ENCODE measurements at places on chromosomes 13 and 19.
A peak's percentile ranks its signal among the peaks of the same experiment; 100 is the strongest.

DNA sequence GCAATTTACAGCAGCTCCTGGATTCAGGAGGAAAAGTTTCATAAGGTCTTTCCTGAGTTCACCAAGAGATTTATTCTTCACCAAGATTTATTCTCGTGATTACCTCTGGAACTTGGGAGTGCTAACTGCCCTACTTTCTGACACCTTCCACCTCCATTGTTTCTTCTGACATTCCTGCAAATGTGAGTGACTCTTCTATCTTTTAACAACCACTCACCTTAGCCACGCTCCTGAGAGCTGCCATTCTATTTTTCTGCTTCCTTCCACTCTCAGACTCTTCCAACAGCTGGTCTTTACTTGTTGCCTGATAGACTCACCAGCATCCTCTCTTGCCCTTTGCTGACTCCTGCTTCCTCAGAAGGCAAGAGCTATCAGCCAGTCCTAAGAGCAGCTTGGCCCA lies 11.5 kb upstream of the CBY2 start:
- DNase-seq, result no peak
- no peak overlapping the region for H3K27ac ChIP-seq
- no peak overlapping the region for H3K4me3 ChIP-seq
- H3K4me1 ChIP-seq, result no peaks in the 10 kb centered on the region
- no peaks in the 10 kb centered on the region for H3K36me3 ChIP-seq
- no peaks in the 10 kb centered on the region for H3K27me3 ChIP-seq

DNA sequence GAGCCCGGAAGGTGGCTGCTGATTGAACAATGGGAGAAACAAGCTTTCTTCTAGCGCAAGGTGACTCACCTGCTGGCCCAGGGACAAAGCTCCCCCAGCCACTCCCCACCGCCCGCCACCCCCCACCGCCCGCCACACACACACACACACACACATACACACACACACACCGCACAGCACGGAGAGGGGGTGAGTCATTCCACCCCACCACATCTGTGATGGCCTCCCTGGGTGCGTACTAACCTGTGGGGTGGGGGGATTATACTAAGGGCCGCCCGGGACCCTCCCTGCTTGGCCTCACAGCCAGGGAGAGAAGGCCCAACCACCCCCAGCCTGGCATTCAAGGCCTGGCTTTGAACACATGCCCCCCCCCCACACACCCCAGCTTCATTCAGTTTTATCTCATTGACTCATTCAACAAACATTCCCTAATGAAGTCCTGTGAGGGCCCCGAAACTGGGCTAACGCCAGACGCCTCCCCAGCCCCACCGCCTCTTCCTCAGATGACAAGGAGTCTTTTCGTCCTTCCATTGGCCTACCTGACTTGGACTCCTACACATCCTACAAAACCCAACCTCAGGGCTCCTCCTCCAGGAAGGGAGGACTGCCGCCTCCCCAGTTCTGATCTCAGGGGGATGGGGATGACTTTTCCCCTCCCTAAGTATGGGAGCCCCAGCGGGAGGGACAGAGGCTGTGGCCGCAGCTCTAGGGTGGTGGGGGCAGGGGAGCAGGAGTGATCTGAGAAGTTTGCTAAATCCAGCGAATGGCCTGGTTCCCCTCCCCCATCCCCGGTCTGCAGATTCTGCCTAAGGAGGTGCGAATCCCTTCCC lies 5.8 kb upstream of the ONECUT3 start:
- H3K27me3 ChIP-seq, result peaks cover 76% of the 10 kb centered on the region
- no peak overlapping the region for H3K4me3 ChIP-seq
- H3K36me3 ChIP-seq, result no peaks in the 10 kb centered on the region
- H3K4me1 ChIP-seq, result peaks cover 39% of the 10 kb centered on the region
- DNase-seq, result no peak
- H3K27ac ChIP-seq, result no peak overlapping the region

- no peak for DNase-seq
- peaks cover 3% of the 10 kb centered on the region for H3K4me1 ChIP-seq
- H3K36me3 ChIP-seq, result no peaks in the 10 kb centered on the region
- H3K4me3 ChIP-seq, result no peak overlapping the region
- H3K27me3 ChIP-seq, result peaks cover 8% of the 10 kb centered on the region
These were observed 153.6 kb upstream of the GPR12 start for GRCh38 chr13:26914148-26914547.

- H3K4me1 ChIP-seq, result peaks cover 5% of the 10 kb centered on the region
- DNase-seq, result peak; percentile 43
- H3K27ac ChIP-seq, result no peak overlapping the region
- no peaks in the 10 kb centered on the region for H3K27me3 ChIP-seq
- no peaks in the 10 kb centered on the region for H3K36me3 ChIP-seq
These were observed 2.7 kb downstream of the WDR88 start for GRCh38 chr19:33134571-33135041.

- H3K27ac ChIP-seq, result no peak overlapping the region
- DNase-seq, result no peak
These were observed 55.5 kb downstream of the IRS2 start for GRCh38 chr13:109730812-109731335.

Data from CD4-positive, alpha-beta T cell (primary cell).